ENCODE measurements at places on chromosomes 11 and 22.
A peak's percentile ranks its signal among the peaks of the same experiment; 100 is the strongest.

DNA sequence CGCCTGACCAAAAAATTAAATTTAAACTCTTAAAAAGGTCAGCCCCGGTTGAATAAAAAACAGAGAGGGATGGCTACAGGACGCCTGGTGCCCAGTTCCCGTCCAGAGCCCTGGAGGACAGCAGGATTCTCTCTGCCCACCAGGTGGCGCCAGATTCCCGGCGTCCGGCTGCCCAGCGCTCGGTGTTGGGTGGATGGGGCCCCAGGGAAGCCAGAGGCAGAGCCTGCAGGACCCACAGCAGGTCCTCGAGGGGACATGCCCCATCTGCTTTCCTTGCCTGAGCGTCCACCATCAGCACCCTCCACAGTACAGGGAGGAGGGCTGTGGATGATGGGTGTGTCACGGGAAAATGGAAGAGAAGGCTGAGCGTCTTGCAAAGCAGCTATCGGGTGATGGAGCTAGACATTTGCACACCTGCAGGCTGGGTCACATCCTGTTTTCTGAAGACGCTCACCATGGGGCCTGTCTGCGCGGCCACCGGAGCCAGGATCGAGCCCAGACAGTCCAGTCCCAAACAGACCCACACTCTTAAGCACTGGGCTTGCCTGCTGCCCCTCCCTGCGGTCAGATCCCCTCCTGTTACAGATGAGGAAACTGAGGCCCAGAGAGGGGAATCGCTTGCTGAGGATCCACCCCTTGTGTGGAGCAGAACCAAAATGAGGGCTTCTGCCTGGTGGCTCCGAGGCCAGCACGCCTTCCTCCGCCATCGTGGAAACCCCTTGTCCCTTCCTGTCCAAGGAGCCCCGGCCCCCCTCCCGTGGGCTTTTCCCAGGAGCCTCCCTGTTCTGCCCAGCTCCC, 18.5 kb upstream of the CBX7 start:
- peak; percentile 80 for DNase-seq

DNA sequence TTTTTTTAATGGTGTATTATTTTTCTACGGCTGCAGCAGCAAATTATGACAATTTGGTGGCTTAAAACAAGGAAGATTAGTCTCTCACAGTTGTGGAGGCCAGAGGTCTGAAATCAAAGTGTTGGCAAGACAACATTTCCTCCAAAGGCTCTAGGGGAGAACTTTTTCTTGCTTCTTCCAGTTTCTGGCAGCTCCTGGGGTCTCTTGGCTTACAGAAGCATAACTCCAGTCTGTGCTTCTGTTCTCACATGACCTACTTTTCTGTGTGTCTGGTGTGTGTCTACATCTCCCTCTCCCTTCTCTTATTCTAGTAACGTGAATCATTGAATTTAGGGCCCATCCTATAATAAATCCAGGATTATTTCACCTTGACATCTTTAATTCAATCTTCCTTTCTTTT, 551.9 kb upstream of the LUZP2 start:
- peak; percentile 75 for DNase-seq

- no peak for DNase-seq
These were observed 74.3 kb upstream of the ARHGAP42 start for GRCh38 chr11:100612766-100613165.

DNA sequence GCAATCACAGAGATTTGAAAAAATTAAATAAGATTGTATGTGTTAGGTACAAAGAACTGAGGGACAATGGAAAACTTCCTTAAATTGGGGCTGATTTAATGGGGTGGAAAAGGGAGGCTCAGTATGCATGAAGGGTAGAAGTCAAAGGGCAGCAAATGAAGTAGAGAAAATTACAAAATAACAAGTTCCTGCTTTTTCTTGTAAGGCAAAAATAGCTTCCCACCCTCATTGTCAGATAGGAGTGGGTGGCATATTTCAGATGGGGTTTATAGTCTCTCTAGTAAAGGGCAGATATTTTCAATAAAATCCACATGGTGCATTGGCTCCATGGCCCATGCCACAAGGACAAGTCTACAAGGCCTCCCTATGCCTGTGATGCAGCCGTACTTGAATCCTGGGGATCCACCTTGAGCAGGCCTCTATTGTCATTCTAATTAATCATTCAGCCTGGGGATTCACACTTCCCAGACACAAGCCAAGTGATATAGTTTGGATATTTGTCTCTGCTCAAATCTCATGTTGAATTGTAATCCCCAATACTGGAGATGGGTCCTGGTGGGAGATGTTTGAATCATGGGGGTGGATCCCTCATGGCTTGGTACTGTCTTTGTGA, 36.7 kb upstream of the SESN3 start:
- DNase-seq = no peak

GRCh38 chr11:128422576-128423370, 164.6 kb downstream of the ETS1 start:
- DNase-seq = peak; percentile 23

DNA sequence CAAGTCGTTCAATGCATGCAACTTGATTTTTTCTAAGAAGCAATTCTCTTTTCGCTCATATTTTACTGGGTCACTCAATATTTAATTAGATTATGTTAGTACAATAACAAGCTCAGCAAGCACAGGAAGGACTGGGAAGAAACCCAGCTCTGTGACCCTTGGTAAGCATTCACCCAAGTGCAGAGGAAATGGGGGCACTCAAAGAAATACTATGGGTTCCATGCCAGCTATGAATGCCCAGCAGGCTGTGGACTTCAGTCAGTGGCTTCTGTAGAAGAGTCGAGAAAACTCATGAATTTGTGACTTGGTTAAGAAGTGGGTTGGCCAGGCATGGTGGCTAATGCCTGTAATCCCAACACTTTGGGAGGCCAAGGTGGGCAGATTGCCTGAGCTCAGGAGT, 123.6 kb downstream of the GALNT18 start:
- DNase-seq = no peak

- peak; percentile 83 for DNase-seq
These were observed 49.5 kb downstream of the OR4D9 start for GRCh38 chr11:59560702-59561473.

DNA sequence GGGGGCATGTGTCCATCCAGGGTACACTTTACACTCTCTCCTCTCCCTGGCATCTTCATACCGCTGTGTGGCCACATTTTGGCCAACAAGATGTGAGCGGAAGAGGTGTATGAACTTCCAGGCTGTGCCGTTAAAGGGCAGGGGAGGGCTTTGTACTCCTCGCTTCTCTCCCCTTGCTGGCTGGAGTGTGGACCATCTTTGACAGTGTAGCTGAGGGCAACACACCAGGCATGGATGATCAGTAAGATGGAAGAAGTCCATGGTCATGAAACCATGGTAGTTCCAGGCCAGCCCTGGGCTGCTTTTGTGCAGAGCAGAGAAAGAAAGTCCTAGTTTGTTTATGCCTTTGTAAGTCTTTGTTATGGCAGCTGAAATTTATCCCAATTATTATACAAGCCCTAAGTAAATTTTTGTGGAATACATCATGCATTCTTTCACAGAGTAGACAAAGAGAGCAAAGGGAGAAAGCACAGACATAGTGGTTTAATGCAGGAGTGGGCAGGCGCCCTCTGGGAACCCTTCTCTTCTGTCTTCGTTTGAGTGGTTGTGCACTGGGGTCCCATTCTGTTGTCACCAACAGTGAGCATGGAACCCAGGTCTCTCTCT, 70.4 kb downstream of the FBXO7 start:
- no peak for DNase-seq

- no peak for DNase-seq
These were observed 1.9 kb downstream of the SLC25A45 start for GRCh38 chr11:65380460-65381119.

DNA sequence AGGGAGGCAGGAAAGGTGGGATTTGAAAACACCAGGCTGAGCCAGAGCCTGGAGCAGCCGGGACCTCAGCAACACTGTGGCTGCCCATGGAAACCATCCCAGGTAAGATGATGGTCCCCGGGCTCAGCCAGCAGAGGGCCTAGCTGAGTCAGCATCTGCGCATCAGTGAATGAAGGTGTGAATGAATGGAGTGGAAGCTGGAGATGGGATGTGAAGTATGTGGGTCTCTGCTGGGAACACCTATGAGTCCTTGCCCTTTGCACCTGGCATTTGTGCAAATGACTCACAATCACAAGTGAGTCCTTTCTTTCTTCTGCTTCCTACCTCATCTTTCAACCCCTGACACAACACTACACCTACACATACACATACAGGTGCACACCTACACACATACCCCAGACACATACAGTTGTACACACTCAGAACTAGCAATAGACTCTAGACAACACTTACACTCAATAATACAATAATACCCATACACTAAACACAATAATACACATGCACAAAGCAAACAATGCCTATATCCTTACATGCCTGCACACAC, 62.8 kb upstream of the PRDM11 start:
- DNase-seq = no peak

Data from lung (tissue), 17 donors.